ENCODE measurements at places on chromosomes 2 and 18. TPM values are rescaled to one million over a fixed set of nuclear protein-coding genes. Genes with fewer than 3 reads are reported as not detected.

HRH4 gene
- total RNA-seq = not detected

FAM136A gene
- total RNA-seq = 32.6 TPM

ZNF638 gene
- 37.3 TPM for total RNA-seq

CEP76 gene
- total RNA-seq = 4.7 TPM

MAL gene
- total RNA-seq = 0.98 TPM

MARCHF4 gene
- 0.89 TPM for total RNA-seq

DIPK1C gene
- total RNA-seq = not detected

NEURL3 gene
- 0.49 TPM for total RNA-seq

AGXT gene
- not detected for total RNA-seq

MYO7B gene
- 0.65 TPM for total RNA-seq

PSMA8 gene
- total RNA-seq = not detected

Measured in mesangial cell (primary cell).